ENCODE measurements at places on chromosomes 3 and 15.

- no peak for DNase-seq
These were observed 44.4 kb downstream of the PCOLCE2 start for GRCh38 chr3:142844339-142844977.

GRCh38 chr3:20417388-20418108, 231.5 kb upstream of the SGO1 start:
- DNase-seq = no peak

GRCh38 chr3:159163656-159164055, 361.8 kb downstream of the MFSD1 start:
- DNase-seq = no peak

DNA sequence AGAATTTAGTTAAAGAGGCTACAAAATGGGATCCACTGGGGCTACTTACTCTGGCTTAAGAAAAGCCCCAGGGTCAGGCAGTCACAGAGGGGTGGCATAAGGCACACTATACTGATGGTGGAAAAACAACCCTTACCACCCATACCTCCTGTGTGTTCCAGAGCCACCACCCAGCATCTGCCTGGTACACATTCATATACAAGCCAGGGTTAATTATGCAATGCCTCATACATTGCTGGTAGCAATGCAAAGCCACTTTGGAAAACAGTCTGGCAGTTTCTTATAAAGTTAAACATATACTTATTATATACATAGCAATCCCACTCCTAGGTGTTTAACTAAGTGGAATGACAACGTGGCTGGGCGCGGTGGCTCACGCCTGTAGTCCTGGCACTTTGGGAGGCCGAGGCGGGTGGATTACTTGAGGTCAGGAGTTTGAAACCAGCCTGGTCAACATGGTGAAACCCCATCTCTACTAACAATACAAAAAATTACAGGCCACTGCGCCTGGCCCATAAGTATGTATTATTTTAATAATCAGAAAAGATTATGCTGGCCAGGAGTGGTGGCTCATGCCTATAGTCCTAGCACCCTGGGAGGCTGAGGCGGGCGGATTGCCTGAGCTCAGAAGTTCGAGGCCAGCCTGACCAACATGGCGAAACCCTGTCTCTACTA, 15.2 kb upstream of the NCKIPSD start:
- no peak for DNase-seq

DNA sequence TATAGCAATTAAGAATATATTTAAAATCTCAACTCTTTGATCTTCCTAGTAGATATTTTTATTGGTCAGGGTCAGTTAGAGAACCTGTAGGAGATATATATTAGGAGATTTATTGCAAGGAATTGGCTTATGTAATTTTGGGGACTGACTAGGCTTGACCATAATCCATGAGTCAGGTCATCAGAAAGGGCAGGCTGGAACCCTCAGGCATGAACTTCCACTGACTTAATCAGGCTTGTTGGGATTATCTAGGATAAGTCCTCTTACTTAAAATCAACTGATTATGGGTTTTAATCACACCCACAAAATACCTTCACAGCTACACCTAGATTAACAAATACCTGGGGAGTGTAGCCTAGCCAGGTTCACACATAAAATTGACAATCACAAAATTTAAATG, 156.1 kb downstream of the MYRIP start:
- DNase-seq = no peak

- no peak for DNase-seq
These were observed 47.6 kb downstream of the RAP2B start for GRCh38 chr3:153209596-153209995.

DNA sequence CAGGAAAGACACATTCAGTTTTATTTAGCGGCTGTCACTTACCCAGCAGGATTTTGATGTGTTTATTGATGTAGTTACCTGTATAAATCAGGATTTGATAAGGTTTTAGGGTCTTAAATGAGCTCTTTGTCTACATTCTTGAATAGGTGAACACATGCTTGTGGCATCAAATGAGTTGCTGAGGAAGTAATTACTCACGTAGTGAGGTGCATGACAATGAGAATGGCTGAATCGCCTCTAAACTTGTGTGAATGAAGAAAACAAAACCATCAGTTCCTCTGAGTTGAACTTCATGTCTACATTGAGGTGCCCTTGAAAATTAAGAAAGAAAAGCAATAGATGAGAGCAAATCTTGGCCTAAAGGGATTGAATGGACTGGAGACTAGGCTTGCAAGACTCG, 245.6 kb upstream of the SATB1 start:
- DNase-seq = no peak

GRCh38 chr3:62727536-62727935, 147.7 kb downstream of the CADPS start:
- no peak for DNase-seq

- DNase-seq = no peak
These were observed 82.3 kb downstream of the CHSY1 start for GRCh38 chr15:101169495-101170071.

DNA sequence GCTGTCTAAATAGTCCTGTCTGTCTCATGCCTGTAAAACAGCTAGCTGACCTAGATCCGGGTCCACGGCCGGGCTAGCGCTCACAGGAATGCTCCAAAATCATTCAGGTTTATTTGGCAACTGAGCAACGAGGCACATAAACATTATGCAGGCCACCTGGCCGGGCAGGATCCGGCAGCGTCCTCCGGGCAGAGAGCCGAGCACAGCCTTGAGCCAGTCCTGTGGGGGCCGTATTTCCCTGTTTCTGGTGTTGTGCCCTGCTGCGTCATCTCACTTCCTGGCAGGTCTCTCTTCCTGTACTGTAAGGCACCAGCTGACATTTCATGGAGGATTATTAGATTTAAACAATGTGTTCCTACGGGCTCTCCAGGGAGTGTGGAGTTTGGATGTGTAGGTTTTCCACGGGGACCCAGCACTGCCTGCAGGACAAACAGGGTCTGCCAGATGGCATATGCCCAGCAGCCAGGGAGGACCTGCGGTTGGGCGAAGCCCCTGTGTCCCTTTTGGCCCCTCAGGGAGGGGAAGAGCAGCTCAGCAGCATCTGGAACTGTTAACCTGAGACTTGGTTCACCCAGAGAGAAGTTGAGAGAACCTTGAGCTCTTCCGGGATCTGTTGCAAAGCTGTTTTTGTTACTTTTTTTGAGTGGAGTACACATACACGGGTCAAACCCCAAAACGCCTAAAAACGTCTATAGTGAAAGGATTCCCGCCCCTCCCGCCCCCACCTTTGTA, 16.6 kb upstream of the LRRK1 start:
- no peak for DNase-seq

DNA sequence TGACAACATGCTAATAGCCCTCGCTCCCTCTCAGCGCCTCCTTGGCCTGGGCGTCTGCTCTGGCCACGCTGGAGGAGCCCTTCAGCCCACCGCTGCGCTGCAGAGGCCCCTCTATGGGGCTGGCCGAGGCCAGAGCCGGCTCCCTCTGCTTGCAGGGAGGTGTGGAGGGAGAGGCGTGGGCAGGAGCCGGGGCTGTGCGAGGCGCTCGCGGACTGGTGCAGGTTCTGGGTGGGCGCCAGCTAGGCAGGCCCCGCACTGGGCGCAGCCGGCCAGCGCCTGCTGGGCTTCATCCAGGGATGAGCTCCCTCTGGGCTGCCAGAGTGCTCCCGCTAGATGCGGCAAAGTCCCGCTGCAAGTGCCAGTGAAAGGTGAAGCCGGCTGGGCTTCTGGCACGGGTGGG, 21.0 kb upstream of the DNAJC13 start:
- no peak for DNase-seq

DNA sequence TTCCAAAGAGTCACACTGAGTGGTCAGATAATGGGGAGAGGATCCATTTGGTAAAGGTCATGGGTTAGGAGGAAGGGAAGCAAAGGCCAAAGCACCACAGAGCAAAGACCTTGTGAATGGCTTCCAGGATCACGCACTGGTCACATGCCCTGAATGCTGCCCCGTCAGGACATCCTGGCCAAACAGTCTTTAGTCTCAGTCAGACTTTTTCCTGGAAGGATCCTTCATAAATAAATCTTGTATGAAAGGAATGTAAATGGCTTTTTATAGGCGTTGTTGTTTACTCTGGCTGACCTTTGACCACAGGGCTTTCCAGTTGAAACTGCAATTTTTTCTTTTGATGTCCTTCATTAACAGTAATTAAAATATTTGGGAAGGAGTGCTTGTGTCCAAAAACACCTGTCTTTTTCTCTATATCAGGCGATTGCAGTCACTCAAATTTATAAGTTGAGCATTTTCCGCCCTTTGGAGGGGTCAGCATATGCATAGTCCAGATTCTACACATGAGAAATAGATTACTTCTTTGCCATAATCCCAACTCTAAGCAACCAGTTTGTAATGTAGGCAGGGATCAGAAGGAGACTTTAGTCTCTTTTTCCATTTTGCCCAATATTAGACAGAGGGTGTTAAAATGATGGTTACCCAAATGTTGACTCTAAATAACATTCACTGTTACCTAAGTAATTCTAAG, 48.4 kb downstream of the CHAC1 start:
- no peak for DNase-seq

GRCh38 chr15:47283246-47283645, 434.1 kb upstream of the SEMA6D start:
- no peak for DNase-seq

DNA sequence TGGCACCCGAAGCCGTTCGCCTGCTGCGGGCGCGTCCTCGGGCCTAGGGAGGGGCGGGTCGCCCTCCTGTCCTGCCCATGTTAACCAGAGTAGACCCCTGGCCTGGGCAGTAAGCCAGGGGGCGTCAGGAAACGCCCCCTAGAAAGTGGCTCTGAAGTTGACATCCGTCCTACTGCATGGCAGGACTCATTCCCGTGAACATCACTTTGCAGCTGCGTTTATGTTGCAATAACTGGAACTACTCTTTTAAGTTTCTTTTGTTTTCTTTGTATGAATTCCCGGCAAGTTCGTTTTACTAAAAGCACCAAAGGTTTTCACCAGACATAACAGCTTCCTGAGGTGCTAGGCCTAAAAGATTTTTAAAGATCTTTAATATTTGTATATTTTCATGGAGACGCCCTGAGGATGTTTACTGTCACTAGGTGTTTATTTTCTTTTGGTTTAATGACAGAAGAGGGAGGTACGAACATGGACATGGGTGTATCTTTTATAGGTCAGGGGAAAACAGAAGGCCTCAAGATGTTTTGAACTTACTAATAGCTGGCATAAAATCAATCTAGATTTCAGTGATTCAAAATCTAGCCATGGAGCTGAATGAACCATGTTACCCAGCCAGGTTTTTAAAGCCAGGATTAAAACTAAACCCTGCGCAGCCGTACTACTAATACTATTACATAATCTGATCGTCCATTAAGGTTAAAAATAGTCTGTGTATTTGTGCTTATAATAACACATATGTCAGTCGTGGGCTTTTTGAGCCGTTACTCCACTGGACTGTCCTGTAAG, 1.0 kb downstream of the C15orf61 start:
- peak; percentile 35 for DNase-seq

- no peak for DNase-seq
These were observed 10.6 kb upstream of the OXSR1 start for GRCh38 chr3:38154625-38155255.

- DNase-seq = no peak
These were observed 50.9 kb downstream of the HCN4 start for GRCh38 chr15:73317651-73318462.

- no peak for DNase-seq
These were observed 12.5 kb downstream of the RBM5 start for GRCh38 chr3:50100956-50101845.

GRCh38 chr3:96324087-96324486, 490.3 kb upstream of the EPHA6 start:
- DNase-seq = no peak

- DNase-seq = no peak
These were observed 21.9 kb downstream of the TRIM71 start for GRCh38 chr3:32839714-32840085.

GRCh38 chr3:43764056-43764455, 73.3 kb downstream of the ABHD5 start:
- DNase-seq = no peak

DNA sequence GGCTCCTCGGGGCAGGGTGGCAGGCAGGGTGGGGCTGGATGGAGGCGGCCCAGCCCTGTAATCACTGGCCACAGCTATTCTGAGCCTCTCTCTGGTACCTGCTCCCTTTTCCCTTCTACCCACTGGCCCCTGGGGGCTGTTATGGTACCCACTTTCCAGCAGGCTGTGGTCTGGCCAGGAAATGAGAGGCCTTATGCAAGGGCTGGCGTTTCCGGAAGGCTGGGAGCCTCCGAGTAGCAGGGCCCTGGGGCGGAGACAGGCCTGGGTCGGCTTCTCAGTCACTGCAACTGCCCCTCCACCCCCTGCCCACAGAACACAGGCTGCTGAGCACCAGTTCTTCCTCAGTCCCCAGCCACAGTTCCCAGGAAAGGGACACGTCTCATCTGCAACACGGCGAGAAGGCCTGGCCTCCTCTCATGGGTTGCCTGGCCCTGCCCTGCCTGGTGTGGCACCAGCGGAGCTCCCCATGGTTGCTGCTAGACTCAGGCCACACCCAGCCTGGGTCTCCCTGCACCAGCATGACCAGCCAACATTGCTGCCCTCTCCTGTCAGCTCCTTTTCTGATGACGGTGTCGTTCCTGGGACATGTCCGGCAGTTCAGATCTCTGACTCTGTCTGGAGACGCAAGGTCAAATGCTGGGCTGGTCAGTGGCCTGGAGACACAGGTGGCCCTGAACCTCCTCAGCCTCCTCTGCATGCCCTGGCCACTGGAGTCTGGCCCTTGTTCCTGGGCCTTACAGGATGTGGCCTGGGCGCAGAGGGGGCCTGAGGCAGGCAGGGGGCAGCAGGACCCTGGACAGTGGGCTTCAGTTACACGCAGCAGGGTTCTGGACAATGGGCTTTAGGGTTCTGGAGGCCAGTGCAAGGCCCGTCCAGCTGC, 6.5 kb downstream of the CHST13 start:
- DNase-seq = peak; percentile 5

DNA sequence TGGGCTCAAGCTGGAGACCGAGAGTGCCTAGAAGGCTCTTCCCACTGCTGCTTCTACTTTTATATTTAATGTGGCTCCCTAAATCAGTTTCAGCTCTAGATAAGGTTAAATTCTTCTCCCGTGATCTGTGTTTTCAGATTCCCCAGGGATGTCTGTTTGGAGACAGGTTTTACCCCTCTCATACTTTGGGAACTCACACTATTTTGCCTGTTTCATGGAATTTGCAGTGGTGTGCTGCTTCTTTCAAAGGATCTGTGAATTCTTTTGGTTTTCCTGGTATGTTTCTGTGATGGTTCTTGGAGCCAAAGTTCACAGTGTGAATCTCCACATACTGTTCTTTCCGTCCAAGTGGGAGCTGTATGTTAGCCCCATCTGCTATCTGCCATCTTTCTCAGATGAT, 238.3 kb upstream of the SLITRK3 start:
- DNase-seq = no peak

DNA sequence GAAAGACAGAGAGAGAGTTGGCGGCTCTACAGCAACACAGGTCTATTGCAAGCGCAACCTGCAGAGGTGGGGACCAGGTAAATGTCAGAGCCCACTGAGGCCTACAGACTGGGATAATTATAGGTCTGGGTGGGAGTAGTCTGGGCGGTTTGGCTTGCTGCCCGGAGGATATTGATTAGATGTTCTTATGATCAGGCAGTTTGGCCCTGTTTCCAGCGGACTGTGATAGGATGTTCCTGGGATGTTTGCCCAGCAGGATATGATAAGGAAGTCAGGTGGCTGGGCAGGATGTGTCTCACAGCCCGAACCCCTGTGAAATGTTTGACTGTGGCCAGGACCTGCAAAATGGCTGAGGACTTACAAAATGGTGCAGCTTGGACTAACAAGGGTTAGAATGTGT, 364.9 kb downstream of the NAALADL2 start:
- no peak for DNase-seq
